ENCODE measurements at places on chromosomes 3 and 15. TPM values are rescaled to one million over a fixed set of nuclear protein-coding genes. Genes with fewer than 3 reads are reported as not detected.

Gene RETNLB
- not detected for total RNA-seq

Gene KLHL6
- total RNA-seq = under 0.01 TPM

Gene COL8A1
- total RNA-seq = 18.3 TPM

Gene IQCH
- 4.8 TPM for total RNA-seq

Gene GOLGA6A
- total RNA-seq = under 0.01 TPM

Gene ADAMTS17
- not detected for total RNA-seq

Gene CCR8
- total RNA-seq = not detected

Gene SGO1
- 0.17 TPM for total RNA-seq

Gene CDHR4
- total RNA-seq = 0.43 TPM

Gene NPHP3
- total RNA-seq = 18.6 TPM

Gene MEX3B
- total RNA-seq = 6.0 TPM

Gene SOX14
- not detected for total RNA-seq

Gene XYLB
- 3.6 TPM for total RNA-seq

Gene EIF1B
- total RNA-seq = 9.6 TPM

Gene GPD1L
- 13.9 TPM for total RNA-seq

Gene AMIGO3
- under 0.01 TPM for total RNA-seq

Gene REC114
- not detected for total RNA-seq

Gene PPP2R3A
- 9.6 TPM for total RNA-seq

Gene PTX3
- total RNA-seq = 89.6 TPM
